Right ventricle myocardium inferior (tissue), 1 donor: ENCODE measurements at places on chromosomes 5 and 9. TPM values are rescaled to one million over a fixed set of nuclear protein-coding genes. Genes with fewer than 3 reads are reported as not detected.

Gene PCDHAC2
- 0.30 TPM for total RNA-seq

DNA sequence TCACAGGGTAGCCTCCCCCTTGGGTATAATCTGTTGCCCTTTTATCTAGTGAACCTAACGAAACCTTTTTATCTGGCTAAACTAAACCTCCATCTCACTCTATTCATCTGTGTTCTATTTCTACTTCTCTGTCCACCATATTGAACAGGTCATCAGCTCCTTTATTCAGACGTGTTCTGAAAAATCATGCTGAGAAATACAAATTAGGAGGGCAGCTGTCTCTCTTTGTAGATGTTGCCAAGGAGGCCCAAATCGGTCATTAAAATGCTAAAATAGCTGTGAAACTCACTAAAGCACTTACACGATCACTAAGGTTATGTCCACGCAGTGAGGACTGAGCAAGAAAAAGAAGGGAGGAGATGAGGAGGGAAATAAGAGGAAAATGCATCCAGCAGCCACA lies 115.6 kb upstream of the RETREG1 start:
- DNase-seq = no peak

GRCh38 chr5:136201870-136202269 lies 8.9 kb upstream of the SMIM32 start:
- no peak for DNase-seq

GRCh38 chr5:61504143-61504770 lies 172.2 kb downstream of the ZSWIM6 start:
- DNase-seq = no peak

DNA sequence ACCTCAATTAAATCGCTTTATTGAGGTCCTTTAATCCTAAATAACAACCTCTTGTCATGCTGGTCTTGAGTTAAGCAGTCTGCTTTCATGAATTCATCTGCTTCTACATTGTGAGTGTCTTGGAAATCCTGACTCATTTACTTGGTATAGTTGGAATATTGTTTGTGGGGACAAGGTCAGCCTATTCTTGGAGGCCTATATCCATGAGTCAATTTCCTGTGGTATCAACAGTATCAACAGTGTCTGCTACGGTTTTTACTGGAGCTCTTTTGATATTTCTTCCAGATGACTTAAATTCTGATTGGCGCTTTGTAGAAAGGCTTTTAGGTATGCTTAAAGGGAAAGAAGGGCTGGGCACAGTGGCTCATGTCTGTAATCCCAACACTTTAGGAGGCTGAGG lies 71.2 kb upstream of the PARP8 start:
- no peak for DNase-seq

GRCh38 chr5:78405829-78406750 lies 45.7 kb downstream of the SCAMP1 start:
- DNase-seq = no peak

Gene GPR150
- not detected for total RNA-seq

Gene SH3TC2
- total RNA-seq = 14.6 TPM

Gene ADRA1B
- 2.7 TPM for total RNA-seq

Gene PCDHGB3
- total RNA-seq = 7.3 TPM

GRCh38 chr9:132975961-132976360 lies 2.5 kb upstream of the GFI1B start:
- DNase-seq = no peak

DNA sequence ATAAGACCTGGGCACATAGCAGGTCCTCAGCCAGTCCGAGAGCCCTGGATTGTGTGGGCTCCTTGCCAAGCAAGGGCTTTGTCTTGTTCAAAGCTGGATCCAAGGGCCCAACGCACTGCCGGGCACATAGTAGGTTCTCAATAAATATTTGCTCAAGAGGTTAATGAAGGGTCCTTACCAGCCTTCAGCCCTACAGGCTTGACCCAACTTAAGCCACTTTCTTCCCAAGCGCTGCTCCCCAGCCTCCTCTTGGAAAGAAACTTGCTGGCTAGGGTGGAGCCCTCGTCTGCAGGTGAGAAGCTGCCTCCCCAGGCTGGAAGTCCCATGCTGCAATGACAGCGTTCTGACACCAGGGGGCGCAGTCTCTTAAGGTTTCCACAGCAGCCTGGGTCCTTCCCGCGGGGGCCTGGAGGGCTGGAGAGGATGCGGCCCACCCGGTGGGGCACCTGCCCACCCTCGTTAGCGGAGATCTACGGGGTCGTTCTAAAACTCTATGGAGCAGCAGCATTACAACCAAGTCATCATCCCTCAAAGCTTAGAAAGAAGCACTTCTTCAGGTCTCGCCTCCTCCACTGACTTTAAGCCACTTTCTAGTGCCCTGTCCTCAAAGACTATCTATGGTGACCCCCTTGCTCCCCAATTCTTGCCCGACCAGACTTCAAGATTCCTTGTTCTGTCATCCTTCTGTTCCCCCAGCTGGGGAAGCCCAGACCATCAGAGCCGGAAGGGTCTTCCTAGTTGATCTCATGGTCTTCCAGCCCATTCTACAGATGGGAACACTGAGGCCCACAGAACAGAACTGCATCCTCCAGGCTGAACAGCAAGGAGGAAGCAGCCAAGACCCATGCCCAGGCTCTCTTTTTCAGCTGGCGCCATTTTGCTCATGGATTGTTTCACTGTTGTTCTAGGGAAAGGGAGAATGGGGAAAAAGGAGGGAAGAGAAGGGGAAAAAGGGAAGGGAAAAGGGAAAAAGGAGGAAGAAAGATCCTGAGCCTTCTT lies 115.4 kb downstream of the LHX2 start:
- DNase-seq = peak; percentile 89

DNA sequence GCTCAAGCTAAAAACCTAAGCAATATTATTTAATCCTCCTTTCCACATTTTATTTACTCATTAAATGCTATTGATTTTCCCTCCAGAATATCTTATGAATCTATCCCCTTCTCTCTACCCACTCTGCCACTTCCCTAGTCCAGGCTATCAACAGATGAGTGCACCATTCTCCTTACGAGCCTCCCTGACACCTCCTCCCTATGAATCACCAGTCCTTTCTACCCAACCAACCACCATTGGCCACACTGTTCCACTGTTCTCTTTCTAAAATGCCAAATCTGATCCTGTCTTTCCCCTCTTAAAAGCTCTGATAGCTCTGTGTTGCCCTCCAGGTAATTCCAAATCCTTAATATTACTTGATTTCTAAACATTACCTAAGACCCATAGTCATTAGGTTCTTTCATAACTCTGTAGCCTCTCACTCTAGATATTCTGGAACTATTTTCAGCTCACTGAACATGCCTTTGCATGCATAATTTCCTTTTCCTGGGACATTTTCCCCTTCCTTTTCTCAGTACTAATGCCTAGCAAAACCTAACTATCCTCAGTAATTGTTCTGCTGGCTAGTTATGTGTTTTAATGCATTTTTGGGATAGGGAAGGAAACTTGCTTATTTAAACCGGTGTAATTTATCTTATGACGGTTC lies 126.3 kb downstream of the UNC13B start:
- DNase-seq = no peak

Gene HRH2
- total RNA-seq = 46.6 TPM

Gene FABP6
- total RNA-seq = 3.5 TPM

DNA sequence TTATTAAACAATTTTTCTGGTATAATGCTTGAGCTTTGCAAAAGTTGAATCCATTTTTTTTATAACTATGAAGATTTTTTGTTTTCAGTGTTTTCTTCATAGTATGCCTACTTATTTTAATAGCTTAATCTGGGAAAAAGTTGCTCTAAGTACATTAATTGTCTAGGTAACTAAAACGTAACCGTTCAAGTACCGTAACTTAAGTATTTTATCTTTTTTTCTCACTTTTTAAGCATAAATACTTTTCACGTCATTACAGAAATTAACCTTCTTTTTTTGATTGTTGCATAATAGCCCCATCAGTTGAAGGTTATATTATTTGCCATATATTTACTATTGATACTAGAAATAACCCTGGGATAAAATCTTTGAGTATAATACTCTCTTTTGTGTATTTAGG lies 15.2 kb downstream of the TNPO1 start:
- DNase-seq = no peak

GRCh38 chr5:15290953-15291352 lies 209.0 kb upstream of the FBXL7 start:
- DNase-seq = no peak
